NCI-H1105 (cell line): ENCODE measurements at places on chromosomes 4 and X.

DNA sequence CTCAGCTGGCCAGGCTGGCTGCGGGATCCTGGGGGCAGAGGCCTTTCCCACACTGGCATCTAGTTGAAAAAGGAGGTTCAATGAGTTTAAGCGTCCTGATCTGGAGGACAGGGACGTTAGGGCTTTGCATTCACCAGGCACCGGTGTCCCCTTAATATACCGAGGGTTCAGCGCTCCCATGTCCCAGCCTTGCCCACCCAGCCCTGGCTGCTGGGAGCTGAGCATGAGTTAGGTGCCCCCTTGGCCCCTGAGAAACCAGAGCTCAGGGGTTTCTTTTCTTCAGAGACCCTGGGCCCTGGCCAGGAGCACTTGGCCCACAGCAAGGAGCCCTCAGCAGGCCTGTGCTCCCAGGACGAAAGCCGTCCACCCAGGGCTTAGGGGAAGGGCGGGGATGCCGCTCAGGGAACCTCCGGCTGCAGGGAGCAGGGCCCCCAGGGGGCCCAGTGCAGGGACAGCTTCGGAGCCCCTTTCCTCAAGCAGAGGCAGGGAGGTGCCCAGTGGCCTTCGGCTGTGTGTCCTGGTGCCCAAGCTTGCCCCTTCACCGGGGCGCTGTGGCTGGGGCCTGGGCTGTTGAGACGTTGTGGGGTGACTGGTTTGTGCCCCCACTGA is 20.9 kb upstream of the DUSP9 start:
- no peak for DNase-seq

DNA sequence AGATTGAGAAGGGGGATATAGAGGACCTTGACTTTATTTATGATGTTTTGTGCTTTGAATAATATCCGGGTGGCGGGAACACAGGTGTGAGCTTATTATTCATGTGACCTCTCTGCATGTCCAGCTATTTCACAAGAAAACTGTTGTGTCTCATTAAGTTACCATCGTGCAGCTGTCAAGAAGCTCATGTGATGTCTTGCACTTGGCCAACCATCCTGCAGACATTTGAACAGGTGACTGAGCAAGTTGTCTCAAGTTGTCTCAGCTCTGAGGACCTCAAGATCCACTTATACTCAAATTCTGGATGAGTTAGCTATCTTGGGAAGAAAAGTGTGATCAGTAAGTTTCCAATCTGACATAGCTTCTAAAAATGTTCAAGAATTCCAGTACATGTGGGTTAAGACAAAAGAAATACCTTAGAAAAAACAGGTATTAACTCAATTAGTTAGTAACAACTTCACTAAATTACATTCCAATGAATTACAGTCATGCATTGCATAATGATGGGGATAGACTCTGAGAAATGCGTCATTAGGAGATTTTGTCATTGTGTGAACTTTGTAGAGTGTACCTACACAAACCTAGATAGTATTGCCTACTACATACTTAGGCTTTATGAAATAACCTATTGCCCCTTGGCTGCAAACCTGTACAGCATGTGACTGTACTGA is 462.2 kb downstream of the INPP4B start:
- no peak for DNase-seq

- no peak for DNase-seq
Measured at GRCh38 chrX:9682861-9683260, 82.8 kb downstream of the GPR143 start.

- no peak for DNase-seq
Measured at GRCh38 chr4:37936889-37937498, 23.2 kb upstream of the PTTG2 start.

- DNase-seq: no peak
Measured at GRCh38 chr4:173288296-173288695, 45.9 kb downstream of the HMGB2 start.

- no peak for DNase-seq
Measured at GRCh38 chr4:186621959-186622553, 66.7 kb upstream of the MTNR1A start.

DNA sequence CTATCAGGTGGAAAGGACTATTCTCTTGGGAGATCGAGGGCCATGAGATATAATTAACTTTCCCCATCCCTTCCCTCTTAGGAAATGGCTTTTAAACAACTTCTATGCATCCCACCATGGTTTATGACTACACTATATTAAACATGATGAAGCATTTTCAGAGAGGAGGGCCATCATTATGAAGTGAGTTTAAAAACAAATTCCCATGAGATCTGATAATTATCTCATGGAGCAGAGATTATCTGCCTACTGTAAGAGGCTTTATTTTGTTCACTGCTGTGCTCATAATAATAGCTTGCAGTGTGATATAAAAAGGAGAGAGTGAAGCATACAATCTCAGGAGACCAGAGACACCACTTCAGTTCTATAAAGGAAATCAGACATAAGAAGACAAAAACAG is 330.5 kb upstream of the ZFP42 start:
- no peak for DNase-seq

GRCh38 chr4:87410157-87410556 is 12.2 kb upstream of the NUDT9 start:
- no peak for DNase-seq

DNA sequence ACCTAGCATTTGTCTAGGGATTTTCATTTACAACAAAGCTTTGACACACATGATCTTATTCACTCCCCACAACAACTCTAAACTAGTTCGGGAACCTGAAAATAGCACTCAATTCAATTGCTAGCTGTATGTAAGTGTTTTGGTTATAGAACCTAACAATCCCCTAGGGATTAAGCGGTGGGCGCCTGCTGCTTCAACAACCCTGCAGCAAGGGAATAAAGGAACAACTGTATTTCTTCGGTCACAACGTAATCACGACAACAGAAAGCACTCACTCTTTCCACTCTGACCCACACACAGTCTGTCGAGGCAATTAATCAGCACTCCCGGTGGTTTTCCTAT is 674 bp upstream of the DIAPH2 start:
- no peak for DNase-seq

DNA sequence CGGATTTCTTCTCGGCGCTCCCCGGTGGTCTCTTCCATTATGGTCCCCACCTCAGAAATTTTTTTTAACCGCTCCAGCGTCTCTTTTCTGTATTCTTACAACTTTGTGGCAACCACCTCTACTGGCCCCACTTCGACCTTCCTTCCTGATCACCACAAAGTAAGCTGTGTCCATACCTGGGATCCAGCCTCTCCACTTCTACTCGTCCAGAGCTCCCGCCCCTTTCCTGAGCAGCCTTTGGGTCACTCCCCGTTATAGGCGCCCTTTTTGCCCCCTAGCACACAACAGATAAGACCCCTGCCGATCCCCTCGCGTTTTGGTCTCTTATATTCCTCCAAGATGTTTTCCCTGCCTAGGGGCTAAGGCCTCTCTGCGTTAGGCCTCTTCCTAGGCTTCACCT is 557 bp downstream of the PIGG start:
- DNase-seq: no peak

- no peak for DNase-seq
Measured at GRCh38 chrX:48482526-48482925, 6.5 kb downstream of the FTSJ1 start.

DNA sequence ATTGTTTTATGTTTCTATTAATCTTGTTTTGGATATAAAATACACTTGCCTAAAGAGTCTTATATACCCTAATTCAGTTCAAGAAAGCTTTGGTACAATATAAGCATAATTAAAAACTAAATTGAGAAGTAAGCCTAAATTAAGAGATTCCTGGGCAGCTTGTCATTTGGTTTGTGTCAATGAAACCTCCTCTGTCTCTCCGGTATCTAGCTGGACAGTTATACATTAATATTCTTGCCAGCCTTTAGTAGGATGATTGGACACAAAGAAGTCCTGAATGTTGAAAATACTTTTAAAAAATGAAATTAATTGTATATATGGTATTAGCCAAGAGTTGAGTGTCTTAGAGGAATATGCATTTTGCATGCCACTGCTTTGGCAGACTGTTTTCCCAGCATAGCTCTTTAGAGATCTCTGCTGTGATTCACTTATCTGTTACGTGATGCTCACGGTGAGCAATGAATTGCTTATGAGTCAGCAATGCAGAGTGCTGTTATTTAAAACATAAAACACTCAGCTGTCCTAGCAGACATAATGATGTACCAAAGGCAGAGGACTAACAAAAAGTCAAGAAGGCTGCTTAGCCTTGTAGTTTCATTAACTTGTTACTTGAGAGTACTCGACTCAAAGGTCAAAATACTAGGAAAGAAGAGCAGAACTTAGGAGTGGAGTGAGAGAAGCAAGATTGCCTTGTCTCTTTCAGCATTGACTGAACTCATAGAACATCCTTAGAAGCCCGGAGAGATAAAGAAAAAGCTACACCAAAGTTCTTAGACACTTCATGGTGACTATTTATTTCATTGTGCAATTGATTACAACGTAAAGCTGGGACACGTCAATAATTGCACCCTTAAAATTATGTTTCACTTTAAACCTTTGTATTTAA is 1296.1 kb upstream of the PCDH7 start:
- DNase-seq: no peak

- DNase-seq: peak; percentile 30
Measured at GRCh38 chr4:65665771-65666523, 4.3 kb downstream of the EPHA5 start.

DNA sequence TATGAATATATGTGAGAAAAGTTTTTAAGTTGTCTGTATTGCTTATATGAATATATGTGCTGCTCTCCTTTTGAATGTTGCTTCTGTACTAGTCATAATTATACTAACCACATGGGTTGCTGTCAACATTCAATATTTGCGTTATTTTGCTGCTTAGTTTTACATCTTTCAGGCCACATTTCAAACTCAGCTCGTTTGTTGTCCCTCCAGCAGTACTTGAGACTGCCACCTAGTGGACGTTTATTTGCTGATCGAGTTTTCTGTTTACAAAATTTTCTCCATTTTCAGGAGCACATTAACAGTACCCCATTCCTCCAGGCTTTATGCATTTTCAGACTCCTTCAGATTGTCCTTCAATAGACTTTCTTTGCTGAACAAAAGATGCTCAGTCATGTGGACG is 75.8 kb downstream of the NUDT11 start:
- no peak for DNase-seq

DNA sequence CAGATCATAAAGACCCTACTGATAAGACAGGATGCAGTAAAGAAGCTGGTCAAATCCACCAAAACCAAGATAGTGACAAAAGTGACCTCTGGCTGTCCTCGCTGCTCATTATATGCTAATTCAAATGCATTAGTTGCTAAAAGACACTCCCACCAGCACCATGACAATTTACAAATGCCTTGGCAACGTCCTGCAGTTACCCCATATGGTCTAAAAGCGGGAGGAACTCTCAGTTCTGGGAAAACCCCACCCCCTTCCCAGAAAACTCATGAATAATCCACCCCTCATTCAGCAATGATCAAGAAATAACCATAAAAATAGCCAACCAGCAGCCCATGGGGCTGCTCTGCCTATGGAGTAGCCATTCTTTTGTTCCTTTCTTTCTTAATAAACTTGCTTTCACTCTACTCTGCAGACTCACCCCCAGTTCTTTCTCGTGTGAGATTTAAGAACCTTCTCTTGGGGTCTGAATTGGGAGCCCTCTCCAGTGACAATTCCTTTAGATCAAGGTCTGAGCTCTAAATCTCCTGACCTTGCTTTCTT is 217.1 kb upstream of the STS start:
- DNase-seq: no peak

DNA sequence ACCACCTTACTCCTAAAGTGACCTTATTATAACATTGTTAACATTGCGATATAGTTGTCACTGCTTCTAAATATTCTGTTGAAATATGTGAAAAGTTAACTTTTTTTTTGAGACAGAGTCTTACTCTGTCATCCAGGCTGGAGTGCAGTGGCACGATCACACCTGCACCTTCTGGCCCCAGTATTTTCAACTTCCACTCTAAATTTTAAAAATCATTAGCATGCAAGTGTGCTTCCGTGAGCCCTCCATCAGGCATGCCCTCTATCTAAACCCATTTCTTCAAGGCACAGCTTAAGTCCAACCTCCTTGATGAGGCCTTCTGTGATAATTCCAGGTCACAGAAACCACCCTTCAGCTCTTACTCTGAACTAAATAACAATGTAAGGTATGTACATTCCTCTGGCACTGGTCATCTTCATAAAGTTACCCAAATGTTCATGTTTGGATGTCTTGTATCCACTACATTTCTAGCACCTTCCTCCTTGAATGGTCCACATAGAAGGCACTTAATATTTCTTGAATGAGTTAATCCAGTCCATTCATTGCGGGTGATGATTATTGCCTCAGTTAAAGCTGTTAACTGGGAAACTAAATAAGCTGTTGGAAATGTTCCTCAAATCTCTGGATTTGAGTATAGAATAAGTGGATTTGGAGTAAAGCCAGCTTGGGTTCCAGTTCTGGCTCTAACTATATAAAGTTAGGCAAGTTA is 38.6 kb upstream of the TMEM131L start:
- DNase-seq: no peak

- DNase-seq: no peak
Measured at GRCh38 chrX:70466968-70467367, 22.3 kb downstream of the DLG3 start.

GRCh38 chrX:31837445-31838049 is 765.7 kb upstream of the FTHL17 start:
- no peak for DNase-seq

- peak; percentile 31 for DNase-seq
Measured at GRCh38 chr4:108118505-108118904, 50.2 kb downstream of the LEF1 start.

- no peak for DNase-seq
Measured at GRCh38 chr4:86921608-86922252, 13.1 kb upstream of the AFF1 start.

GRCh38 chrX:48751343-48751742 is 10.2 kb upstream of the GLOD5 start:
- no peak for DNase-seq

DNA sequence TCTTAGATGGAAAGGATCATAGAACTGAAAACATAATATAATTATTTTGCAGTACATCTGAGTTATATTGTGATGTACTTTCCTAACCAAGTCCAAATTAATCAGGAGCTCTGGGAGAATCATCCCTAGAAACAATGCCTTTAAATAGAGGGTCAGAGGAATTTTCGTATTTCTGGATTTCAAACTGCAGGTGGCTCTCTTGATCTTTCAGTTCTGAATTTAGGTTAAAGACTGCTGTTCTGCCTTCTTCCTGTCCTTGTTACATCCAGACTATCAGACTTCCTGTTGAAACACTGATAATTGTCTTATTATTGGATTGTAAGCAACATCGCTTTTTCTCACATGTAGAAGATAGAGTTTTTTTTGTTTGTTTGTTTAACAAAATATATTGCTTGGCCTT is 142.7 kb downstream of the RPA4 start:
- no peak for DNase-seq

DNA sequence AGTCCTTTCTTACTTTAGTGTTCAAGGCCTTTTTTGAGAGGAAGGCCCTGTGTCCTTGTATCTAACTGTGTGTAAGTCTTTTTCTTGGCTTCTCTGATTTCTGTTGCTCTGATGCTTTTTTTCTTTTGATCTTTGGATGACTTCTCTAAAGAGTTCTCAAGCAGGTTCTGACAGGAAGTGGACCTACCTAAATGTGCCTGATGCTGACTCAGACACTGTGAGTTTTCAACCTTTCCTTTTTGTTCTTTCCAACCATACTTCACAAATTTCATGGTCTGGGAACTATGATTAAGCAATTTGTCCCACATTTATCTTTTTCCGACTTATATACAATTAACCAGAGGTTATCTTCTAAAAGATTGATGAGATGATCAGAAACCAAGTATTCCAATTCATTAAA is 96.5 kb downstream of the SYTL5 start:
- DNase-seq: no peak
